ENCODE measurements at places on chromosomes 16 and 17.
A peak's percentile ranks its signal among the peaks of the same experiment; 100 is the strongest.

DNA sequence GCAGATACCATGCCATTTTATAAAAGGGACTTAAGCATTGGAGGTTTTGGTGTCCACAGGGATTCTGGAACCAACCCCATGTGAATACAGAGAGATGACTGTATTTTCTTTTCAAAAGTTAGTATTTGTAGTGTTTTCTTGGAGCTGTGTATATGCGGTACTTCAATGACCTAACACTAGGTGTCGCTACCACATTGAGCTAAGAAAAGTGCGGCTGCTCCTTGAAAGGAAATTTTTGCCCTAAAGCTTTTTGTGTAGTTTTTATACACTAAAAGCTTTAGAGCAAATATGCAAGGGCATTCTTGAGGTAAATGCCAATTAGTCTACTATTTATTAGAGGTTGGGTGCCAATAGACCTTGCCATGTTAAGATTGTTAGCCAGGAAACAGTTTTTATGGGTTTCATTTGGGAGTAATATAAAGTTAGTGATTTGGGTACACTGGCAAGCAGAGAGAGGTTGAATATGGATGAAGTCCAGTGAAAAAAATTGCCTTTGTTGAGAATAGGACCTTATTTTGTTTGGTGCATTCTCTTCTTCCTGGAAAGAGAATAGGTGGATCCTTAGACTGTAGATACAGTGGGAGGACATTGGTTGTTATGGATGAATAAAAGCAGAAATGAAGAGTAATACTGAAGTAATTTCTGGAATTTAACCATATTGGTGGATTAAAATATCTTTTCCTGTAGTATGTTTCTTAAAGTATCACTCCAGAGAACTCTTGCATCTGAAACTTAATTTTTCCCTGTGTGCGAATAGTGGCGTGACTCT, 43.3 kb downstream of the BCAS3 start:
- peak; percentile 34 for DNase-seq

DNA sequence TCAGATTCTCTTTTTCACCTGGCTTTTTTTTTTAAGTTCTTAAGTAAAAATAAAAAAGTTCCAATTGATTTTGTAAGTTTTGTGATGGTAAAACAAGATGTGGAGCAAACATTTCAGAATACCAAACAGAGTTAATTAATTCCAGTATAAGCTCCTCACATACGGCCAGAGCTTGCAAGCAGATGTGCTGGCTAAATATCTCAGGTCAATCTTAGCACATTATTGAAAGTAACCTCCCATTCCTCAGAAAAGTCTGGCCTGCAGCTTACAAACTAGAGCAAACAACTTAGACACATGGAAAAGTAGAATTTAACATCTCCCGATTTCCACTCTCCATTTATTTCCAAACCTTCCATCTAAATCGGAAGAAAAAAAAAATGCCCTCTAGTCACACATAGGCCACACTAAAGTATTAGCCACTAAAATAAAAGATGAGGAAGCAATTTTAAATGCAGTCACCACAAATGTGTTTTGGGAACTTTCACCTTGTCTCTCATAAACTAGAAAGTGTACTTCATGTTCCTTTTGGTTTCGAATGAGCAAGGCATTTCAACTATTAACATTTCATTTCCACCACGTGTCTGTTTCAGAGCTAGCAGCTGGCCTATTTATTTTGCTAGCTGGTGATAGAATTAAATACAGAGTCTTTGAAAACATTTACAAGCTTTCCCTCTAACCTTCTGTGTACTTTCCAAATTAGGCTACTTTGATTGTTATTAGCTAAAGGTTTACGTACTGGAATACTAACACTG, 143.3 kb downstream of the STX8 start:
- DNase-seq, result no peak

GRCh38 chr17:9226130-9226793, 205.0 kb downstream of the NTN1 start:
- no peak for DNase-seq

GRCh38 chr17:62998665-62999393, 32.8 kb downstream of the TANC2 start:
- no peak for DNase-seq

- no peak for DNase-seq
Measured at GRCh38 chr17:48406936-48407567, 23.0 kb downstream of the SKAP1 start.

DNA sequence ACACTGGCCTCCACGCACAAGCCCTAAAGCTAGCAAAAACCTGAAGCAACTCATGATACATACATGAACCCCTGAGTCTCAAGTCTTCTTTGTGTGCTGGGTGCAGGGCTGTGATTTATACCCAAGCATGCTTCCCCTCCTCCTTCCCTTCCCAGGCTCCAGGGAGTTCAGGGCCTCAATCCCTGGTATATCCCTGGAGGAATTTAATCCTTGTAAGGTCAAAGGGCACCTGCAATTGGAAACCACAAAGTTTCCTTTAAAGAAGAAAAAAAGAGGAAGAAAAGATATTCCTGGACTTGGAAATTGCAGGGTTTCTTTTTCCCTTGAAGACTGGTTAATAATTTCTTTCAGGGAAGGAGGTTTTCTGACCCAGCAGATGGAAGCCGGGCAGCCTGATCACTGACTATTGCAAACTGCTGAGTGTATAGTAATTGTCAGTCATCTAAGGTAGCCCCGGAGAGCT, 182.3 kb downstream of the AATF start:
- no peak for DNase-seq

DNA sequence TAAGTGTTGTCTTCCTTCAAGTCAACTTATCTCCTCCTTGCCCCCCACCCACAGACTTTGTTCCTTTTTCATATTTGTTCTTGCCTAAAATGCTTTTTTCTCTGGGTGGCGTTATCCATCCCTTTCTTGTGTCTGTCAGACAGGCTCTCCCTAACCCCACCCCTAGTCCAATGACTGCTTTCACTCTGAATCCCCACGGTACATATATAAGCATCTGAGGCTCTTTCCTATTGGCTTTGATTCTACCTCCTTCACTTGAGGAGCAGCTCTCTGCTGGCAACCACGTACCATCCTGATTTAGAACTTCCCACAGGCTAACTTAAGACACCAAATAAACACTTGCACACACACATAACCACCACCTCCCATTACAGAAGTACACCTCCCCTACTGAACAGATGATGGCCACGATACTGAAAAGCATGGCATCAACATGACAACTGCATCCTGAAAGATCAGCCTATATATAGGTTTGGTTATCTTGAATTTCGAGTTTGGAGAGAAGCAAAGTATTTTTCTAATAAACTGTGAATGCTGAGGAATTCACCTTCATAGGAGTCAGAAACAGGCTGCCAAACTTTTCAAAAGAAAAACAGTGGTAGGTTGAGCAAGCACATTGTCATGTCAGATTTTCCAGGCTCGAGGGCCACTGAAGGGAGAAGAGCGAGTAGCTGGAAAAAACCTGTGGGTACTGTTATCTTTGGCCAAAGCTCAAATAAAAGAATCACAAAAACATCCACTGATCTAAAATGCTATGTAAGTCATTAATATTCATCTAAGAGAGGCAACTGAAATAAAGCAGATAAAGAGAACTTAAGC, 24.3 kb downstream of the STAT3 start:
- DNase-seq, result no peak

- no peak for DNase-seq
Measured at GRCh38 chr17:53629188-53629587, 193.5 kb upstream of the KIF2B start.

DNA sequence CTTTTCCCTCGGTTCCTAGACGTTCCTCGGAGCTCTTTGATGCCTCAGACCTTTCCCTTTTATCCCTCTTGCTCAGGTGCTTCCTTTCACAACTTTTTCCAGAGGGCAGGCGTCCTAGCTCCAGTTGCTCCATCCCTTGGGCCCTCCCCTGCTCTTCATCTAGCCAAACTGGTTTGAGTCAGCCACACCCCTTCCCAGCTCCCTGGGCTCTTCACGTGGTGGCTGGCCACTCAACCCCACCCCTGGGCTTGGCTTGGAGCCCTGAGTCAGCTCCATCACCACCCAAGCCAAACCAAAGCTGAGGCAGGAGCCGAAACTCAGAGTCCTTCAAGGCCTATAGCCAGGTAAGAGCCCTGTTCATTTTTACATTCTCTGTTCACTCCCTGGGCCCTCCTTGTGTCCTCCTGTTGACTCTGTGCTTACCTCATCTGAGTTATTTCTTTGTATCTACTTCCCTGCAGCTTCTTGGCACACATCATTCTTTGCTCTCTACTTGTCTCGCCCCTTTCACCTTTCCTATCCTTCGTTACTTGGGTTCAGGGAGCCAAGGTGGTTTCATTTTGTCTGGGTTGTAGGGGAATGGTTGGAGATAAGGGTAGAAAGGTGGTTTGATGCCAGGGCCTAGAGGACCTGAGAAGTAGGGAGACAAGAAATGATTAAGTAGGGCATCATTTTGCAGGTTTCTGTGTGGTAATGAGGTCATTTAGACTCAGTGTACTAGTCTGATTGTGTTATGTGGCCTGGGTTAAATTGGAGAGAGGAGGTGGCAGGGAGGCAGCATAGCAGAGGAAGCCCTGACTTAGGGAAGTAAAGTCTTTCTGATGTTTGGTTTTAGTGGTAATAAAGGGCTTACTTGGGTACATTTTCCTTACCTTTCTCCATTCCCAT, 7.6 kb upstream of the PHKG2 start:
- DNase-seq, result no peak

GRCh38 chr17:6021627-6022026, 48.6 kb upstream of the WSCD1 start:
- DNase-seq, result no peak

DNA sequence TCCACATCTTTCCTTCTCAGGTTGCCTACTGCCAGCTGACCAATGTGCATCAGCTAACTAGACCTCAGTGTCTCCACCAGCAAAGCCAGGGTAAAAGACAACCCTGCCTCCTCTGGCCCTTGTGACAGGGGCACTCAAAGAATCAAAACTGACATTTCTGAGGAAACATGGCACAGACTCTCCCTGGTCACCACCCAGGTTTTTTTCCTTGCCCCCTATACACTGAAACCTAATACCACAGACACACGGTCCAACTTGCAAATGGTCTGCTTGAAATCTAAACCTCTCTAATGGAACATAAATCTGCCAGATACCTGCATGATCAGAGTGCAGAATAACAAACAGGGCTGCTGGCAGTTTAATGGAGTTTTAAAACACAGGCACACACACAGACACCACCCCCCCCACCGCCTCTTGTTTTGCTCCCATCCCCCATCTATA, 19.5 kb upstream of the CORO6 start:
- DNase-seq, result no peak

DNA sequence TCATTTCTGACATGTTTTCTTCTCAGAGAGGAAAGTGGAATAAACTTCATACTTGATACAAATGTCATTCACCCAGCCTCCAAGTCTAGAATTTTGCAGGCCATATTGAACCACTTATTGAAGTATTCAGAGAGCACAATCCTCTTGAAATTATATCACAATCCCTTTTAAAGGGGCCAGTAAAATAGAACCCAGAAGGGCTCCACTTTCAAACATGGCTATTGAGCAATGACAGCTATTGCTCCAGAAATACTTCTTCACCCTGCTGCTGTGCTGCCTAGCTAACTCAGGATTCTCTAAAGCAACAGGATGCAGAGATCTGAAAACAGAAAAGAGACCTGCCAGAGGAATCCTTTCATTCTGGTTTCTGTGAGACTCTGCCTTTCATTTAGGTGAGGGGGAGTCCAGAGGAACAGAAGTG, 275.0 kb upstream of the CDH5 start:
- no peak for DNase-seq

- no peak for DNase-seq
Measured at GRCh38 chr17:33091271-33091670, 99.6 kb downstream of the SPACA3 start.

GRCh38 chr17:82963104-82963950, 116.1 kb upstream of the METRNL start:
- DNase-seq, result no peak

DNA sequence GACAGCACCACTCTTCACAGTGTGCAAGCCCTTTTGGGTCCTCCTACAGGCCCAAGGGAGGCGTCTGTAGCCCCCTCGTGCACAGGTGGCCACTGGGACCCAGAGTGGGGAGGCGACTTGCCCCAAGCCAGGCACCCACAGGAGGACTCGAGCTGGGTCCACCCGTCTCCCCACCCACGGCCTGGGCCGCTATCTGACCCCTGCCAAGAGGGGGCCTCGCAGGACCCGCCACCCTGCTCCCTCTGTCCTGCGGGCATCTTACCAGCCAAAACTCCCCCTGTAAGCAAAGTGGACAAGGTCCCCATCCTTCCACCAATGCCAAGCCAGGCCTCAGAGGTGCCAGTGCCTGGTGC, 31.1 kb downstream of the CNGB1 start:
- DNase-seq, result no peak

DNA sequence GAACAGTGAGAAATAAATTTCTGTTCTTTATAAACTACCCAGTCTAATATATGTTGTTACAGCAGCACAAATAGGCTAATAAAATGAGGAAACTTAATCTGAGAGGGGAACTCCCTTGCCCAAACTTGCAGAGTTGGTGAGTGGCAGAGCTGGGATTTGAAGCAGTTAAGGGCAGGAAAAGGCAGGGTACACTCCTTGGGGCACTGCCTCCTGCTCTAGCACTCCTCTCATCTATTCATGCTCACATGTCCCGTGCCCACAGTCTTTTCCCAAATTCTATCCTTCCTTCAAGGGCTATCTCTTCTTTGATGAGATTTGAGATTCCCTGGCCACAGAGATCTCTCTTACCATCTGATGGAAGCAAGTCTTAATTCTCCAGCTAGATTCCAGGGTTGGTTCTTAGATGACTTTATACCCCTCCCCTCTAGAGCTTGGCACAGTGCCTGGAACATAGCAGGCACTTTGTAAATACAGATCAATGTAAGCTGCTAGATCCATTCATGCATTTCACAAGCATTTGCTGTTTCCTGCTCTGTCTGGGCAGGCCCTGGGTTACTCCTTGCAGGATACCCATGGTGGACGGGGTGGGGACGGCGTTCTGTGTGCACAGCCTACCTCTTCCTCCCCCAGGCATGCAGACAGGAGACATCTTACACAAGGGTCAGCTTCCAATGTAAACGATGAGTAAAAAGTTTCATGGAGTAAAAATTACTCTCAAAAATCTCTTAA, 39.2 kb upstream of the ABCC12 start:
- no peak for DNase-seq

- no peak for DNase-seq
Measured at GRCh38 chr17:70266394-70266793, 97.1 kb downstream of the KCNJ2 start.

DNA sequence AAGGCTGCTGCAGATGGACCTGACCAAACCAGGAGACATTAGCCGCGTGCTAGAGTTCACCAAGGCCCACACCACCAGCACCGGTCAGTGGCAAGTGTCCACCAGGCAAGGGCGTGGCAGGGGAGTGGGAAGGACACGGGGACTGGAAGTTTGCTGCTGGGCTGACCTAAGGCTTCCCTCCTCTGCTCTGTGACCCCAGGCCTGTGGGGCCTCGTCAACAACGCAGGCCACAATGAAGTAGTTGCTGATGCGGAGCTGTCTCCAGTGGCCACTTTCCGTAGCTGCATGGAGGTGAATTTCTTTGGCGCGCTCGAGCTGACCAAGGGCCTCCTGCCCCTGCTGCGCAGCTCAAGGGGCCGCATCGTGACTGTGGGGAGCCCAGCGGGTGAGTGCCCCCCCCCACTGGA, 4.8 kb downstream of the HSD11B2 start:
- no peak for DNase-seq

GRCh38 chr16:68486502-68487202, 38.3 kb upstream of the SMPD3 start:
- no peak for DNase-seq

Measured in activated T-cell treated with anti-CD3 and anti-CD28 coated beads for 24 hours (primary cell).